ENCODE measurements at places on chromosomes 3 and 15.
A peak's percentile ranks its signal among the peaks of the same experiment; 100 is the strongest.

DNA sequence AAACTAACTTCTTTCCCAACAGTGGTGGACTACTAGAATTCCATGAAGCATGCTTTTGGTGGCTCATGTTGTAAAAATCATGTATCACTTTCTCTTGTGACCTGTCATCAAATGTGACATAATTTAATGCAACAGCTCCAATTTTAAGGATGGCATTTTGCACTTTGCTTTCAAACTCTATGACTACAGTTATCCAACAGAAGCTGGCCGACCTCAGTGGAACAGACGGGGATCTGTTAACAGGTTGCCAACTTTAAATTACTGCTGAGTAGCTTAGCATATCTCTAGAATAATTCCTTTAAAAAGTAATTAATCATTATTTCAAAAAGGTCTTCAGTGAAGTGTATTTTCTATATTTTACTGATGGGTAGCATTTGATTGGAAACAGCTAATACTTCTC is 907.4 kb downstream of the FHIT start:
- no peak for DNase-seq

DNA sequence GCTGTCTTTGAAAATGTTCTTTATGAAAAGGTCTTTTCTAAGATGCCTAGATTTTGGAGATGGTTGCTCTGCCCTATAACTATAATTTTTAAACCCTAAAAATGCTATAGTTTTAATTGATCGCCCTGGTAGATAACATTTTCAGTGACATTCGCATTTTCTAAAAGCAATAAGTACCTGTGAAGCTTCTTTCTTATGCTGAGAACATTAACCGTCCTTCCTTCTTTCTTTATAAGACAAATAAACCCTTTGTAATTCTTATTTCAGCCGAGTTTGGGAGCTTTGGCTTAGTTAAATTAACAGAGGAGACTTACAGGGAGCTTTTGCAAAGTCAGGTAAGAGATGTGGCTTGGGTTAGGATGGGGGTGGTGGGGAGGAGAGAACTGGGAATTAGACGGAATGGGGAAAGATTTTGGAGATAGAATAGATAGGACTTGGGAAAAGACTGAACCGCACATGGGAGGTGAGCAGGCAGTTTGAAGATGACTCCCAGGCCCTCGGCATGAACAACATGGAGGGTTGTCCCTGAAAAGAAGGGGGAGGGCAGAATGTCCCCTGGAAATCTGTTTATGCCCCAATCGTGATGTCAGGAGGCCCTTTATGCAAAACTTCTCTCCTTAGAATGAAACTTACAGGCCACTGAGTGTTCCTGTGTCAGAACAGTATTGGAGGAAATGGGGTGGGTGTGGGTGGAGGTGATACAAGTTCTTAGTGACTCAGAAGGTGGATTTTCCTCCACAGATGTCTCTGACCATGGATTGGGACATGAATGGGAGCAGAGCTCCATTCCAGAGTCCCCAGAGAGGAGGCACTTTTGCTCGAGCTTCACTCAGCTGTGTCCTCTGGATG is 76.2 kb upstream of the LARS2 start:
- no peak for DNase-seq

- peak; percentile 53 for DNase-seq
These were observed 6.3 kb downstream of the VILL start for GRCh38 chr3:37996785-37997301.

DNA sequence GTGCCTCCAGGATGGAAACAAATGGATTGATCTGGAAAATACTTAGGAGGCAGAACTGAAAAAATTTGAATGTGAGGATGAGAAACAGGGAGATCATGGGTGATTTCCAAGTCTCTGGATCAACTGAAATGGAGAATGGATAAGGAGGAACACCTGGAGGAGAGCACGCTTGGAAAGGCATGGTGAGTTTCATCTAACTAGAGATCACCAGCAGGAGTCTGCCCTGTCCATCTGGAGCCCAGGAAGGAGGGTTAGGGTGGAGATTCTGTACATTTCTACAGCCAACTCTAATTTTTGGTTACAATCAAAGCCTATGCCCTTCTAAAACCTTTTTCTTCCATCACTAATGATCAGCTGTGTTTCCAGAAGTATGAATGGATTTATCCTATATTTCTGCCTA is 995.9 kb upstream of the CFAP20DC start:
- no peak for DNase-seq

- no peak for DNase-seq
These were observed 10.7 kb downstream of the MB21D2 start for GRCh38 chr3:192906940-192907339.

GRCh38 chr3:128498901-128499530 is 6.0 kb upstream of the GATA2 start:
- no peak for DNase-seq
